ENCODE measurements at places on chromosomes 2 and 18.

DNA sequence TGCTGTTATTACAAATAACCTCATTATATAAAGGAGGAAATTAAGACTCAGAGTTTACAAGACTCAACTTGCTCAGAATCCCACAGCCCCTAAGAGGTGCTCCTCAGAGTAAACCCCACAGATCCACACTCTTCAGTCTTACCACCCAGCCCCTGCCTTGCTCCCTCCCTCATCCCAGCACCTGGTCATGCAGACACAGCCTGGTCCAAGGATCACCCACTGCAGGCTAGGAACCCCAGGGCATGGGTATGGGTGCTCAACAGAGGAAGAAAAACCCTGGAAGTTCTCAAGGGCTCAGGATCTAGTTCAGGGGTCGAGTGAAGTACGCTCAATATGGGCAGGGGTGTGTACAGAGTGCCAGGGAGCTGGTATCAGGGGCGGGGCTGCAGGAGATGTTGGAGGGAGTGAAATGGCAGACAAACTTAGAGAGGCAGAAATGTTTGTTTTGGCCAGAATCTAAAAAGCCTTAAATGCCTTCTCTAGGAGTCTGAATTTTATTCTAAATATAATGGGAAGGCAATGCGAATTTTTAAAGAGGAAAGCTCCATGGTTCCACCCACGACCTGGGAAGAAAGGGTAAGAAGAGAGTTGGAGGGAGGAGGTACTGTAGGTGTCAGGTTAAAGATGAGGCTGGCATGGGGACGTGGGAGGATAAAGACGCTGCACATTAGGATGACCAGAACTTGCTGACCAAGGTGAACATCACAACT is 79.1 kb upstream of the MGAT4A start:
- DNase-seq = no peak

DNA sequence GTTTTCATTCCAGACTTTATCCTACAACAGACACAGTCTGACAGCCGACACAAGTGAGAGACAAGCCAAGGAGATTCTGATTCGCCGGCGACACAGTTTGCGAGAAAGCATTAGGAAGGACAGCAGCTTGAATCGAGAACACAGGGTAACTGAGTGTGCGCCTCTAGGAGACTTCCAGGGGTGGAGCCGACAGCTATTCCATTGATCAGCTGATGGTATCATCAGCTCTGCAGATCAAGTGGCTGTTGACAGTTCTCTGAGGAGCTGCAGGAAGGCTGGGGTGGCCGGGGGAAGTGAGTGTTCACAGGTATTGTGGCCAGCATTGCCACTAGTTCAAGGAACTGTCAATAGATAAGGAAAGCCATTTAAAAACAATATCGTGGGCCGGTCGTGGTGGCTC is 57.3 kb upstream of the TMEM182 start:
- DNase-seq = no peak

DNA sequence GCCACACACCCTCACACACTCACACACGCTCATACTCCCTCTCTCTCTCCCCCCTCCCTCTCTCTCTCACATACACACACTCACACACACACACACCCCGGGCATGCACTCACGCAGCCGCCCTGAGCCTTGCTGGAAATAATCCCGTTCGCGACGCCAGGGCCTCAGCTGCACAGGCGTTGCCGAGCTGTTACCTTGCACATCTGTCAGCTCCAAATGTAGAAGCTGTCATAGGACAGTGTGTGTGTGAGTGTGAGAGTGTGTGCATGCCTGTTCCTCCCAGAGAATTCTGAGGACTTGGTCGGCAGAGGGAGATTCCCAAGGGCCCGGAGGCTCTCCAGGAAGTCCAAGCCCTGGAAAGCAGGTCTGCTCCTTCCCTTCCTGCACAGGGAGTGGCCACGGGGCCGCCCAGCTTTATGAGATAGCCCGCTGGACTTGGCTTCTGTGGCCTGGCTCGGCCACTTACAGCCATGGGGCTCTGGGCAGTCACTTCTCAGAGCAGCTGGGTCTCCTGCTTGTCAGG is 8.6 kb downstream of the SPR start:
- no peak for DNase-seq

DNA sequence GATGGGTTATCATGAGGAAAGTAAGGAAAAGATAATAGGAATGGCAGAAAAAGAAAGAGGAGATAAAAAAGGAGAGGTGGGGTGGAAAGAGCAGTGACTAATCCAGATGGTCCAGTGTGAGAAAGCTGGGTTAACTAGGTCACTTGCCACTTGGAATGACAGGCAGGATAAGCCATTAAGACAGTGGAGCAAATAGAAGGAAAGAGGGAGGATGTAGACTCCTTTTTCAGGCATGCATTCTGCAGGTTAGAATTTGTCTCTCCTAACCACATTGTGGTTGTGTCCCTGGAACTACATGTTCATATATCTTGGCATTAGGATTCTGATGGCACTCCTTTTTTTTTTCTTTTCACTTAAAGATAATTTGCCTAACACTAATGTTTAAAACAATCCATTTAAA is 13.4 kb upstream of the NEMP2 start:
- DNase-seq = no peak

GRCh38 chr2:80748592-80748991 is 444.0 kb upstream of the LRRTM1 start:
- no peak for DNase-seq

Data from stimulated activated CD8-positive, alpha-beta memory T cell treated with anti-CD3 and anti-CD28 coated beads, Interleukin-4, amount 100 ng/mL, for 1 hour (primary cell).